ENCODE measurements at places on chromosomes 1 and 21.

DNA sequence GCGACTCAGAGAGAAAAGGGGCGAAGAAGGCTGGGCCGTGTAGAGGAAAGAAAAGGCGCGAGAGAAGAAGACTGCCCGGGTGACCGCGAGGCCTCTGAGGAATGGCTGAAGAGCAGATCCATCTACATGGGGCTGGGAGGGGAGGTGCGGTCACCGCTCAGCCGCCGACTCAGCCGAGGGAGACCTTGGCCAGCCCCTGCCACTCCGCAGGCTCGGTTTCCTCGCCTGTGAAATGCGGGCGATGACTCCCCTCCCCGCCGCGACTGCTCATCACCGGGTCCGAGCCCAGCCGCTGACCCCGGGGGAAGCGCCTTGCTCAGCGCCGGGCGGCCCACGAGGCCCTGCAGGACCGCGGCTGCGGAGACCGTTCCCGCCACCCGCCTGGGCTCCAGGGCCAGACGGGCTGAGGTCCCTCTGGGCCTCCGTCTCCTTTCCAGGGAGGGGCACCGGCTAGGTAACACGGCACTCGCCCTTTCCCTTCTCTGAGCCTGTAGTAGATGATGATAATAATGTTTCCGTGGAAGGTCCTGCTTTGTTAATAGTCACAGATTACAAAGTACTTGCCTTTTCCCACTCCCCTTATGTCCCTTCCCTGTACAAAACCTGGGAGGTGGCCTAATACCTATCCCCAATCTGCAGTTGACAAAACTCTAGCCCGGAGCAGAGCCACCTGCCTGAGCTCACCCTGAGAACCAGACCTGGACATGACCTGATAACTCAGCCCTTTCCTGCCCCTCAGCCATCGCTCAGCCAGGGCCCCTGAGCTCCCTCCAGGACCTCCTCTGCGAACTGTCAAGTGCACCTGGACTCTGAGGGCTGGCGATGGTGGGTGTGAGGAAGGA lies 1.6 kb upstream of the BSND start:
- no peak for ATAC-seq

GRCh38 chr1:206694171-206695124 lies 9.7 kb downstream of the MAPKAPK2 start:
- ATAC-seq, result no peak

- ATAC-seq, result no peak
These were observed 45.5 kb downstream of the USP25 start for GRCh38 chr21:15775291-15775690.

- no peak for ATAC-seq
These were observed 34.7 kb downstream of the CRB1 start for GRCh38 chr1:197302775-197303174.

- no peak for ATAC-seq
These were observed 43.2 kb downstream of the AHCTF1 start for GRCh38 chr1:246888522-246888921.

GRCh38 chr1:41003127-41003639 lies 18.3 kb downstream of the SLFNL1 start:
- no peak for ATAC-seq

- ATAC-seq, result no peak
These were observed 415.3 kb upstream of the C1orf87 start for GRCh38 chr1:60488847-60489246.

DNA sequence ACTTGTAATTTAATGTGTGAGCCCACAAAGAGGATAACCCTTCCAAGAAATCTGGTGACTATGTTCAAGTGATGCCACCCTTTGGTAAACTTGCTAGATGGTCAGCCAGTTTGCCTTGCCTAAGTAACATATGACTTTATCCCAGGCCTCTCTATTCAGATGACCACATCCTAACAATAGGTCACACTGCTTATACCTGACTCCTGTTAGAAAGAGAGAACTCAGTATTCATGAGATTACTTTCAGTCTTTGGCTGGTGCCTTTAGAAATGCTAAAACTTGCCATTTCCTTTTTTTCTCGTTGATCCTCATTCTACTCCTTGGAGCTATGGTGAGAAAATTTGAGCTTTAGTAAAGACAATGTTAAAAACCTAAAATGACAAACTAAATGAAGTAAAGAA lies 28.5 kb upstream of the SERBP1 start:
- no peak for ATAC-seq

DNA sequence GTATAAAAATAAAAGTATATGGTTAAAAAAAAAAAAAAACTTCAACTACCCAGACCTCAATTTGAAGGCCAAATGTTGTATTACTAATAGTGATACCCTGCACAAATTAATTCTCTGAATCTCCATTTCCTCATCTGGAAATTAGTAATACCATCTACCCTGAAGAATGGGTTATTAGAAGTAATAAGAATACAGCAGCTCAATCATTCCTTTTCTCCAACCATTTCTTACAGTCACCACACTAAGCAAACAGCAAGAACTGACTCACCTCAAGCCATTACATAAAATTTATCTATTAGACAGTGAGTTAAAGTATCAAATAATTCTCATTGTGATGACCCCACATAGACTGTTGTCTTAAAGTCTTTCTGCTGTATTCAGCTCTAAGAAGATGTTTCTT lies 39.6 kb downstream of the RERE start:
- no peak for ATAC-seq

DNA sequence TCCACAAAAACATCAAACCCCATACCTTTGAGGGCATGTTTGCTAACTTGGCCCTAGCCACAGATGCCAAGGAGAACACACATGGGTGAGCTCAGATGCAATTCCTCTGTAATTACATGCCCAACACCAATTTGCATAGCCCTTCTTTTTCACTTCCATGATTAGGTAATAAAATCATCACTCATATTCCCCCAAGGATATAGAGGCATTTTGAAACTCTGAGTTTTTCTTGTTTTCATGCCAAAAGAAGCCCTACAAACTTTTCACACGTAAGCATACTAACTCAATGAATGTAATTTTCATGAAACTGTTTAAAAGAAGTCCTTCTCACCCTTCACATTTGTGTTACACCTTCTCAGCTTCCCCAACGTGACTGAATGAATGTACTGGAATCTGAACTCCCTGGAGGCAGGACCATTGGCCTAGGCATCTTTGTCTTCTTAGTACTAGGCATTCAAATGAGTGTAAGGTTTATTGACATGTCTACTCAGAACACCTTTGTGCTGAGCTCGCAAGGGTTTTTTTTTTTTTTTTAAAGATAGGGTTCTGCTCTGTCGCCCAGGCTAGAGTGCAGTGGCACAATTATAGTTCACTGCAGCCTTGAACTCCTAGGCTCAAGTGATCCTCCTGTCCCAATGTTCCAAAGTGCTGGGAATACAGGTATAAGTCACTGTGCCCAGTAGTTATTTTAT lies 31.0 kb downstream of the FBXO42 start:
- ATAC-seq, result peak; percentile 76

Measured in esophagus mucosa (tissue), 1 donor.